Gastroesophageal sphincter (tissue), 4 donors: ENCODE measurements at places on chromosomes 1 and 21. TPM values are rescaled to one million over a fixed set of nuclear protein-coding genes. Genes with fewer than 3 reads are reported as not detected.

DNA sequence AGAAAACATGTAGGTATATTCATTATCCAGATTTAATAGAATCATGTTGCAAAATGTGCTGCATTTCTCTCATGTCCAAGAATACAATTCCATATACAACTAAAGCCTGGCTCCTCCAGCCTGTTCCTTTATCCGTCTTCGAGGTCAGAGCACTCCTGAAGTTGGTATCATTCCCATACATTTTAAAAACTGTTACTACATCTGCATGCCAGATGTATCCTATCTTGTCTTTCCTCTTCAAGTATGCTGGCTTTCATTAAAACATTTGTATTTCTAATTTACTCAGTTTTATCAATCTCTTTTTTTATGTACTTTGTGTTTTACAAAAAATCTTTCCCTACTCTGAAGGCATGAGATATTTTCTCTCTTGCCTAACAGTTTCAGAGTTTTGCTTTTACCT is 536.6 kb upstream of the USP24 start:
- no peak for ATAC-seq

- no peak for ATAC-seq
These were observed 35.4 kb downstream of the FAAP20 start for GRCh38 chr1:2159124-2159523.

DNA sequence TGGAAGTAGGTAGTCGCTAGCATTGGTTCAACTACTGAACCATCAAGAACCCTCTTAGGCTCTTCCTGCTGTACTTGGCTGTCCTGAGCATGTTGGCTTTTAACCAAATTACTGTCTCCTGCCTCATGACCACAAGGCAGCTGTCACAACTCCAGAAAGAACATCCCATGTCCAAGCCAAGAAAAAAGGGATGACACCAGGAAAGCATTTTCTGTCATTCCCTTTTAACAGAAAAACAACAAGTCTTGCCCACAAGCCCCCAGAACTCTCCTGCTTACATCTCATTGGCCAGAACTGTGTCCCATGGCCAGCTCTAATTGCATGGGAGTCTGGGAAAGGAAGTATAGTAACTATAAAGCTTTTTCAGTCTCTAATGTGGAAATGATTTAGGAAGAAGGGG is 2.4 kb upstream of the RNU5D-1 start:
- no peak for ATAC-seq

DNA sequence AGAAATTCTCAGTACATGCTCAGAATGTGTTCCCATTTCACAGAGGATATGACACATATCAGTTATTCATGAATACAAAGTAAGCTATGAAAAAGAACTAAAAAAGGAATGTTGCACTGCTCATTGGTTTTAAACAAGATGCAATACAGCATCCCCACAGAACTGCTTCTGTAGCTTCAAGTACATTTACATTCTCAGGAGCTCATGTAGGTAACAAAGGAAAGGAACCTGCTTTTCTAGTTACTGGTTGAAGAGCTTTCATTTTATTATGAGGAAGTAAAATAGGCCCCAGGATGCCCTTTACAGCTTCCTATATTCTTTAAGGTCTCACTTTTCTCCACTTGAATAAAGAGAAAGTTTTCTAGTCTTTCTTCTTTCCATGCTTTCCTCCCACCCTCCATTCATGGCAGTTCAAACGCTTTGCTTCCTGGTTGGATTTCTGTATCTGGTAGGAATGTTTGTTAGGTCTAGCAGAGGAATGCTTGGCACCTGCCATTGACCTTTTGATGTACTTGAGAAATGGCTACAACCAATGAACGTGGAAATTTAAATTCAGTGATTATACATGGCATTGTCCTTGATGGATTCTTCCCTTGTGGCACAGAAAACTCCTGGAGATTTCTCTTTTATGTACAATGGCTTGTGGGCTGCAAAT is 27.1 kb upstream of the KCNK2 start:
- ATAC-seq, result no peak

DNA sequence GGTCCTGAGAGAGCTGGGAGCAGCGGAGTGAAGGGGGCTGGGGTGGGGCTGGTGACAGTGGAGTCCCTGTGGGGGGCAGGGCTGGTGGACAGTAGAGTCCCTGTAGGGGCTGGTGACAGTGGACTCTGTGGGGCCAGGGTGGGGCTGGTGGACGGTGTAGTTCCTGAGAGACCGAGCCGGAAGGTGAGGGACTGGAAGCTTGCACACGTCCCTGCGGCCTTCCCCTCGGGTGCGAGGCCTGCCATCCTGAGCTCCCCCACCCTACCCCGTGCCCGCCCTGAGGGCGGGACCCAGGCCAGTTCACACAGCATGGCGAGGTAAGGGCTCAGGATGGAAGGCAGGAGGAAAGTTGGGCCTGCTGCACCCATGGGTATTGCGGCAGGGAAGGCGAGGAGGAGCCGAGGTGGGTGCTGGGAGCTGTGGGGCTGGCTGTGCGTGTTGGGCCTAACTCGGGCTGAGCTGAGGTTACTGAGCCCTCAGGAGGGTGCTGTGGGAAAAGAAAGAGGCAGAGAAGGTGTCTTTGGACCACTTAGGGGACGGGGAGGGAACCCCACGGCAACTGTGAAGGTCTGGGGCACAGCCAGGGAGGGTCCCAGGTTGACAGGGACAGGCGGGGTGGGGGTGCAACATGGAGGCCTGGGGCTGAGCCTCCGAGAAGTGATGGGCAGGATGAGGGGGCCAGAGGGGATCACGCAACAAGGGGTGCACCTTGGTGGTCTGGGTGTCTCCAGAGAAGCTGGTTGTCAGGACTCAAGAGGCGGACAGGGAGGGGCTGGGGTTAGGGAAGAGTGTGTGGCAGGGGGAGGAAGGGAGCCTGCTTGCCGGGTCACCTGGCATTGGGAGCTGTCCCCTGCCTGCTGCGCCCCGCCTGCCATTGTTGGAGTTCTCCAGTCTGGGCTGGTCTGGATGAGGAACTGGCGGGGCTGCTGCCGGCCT is 60.8 kb downstream of the PRKCZ start:
- ATAC-seq, result no peak

- ATAC-seq, result no peak
These were observed 974 bp upstream of the FNBP1L start for GRCh38 chr1:93446837-93447451.

DNA sequence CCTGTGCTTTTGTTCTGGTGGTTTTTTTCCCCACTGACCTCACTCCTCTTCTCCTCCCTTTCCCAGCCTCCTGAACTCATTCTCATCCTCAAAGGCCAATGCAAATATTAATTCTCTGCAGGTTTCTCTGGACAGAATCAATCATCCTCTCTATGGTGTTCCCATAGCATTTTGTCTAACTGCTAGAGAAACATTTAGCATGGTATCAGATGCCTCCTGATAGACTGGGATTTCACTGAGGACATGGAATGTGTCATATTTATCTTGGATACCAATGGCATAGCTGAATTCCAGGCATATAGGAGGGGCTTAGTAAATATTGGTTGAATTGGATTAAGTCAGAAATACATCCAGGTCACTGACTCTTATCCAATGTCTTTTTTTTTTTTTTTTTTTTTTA is 46.1 kb upstream of the SRP9 start:
- ATAC-seq, result no peak

DNA sequence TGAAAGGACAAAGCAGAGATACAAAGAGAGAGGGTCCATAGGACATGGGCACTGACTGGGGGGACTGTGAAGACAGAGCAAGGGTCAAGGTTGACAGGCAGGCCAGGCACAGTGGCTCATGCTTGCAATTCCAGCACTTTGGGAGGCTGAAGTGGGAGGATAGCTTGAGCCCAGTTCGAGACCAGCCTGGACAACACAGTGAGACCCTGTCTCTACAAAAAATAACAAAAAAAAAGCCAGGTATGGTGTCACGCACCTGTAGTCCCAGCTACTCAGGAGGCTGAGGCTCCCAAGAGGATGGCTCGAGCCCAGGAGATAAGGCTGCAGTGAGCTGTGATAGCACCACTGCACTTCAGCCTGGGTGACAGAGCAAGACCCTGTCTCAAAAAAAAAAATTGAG is 4.4 kb downstream of the CASP9 start:
- ATAC-seq, result no peak

DNA sequence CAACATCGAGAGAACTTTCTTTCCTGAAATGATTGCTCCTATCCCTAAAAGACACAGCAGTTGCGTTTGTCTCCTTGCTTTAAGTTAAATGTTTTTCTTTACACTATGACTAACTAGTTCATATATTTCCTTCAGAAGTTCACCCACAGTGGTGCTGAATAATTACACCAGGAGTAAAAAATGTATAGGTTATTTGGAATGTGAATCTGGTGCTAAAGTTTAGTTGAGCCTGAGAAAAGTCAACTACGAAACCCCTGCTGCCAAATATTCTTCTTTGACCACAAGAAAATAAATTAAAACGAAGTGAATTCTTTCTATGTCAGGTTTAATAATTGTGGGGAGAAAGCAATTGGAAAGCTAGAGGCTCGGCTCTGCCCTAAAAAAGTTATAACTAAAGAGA is 52.8 kb downstream of the C4BPA start:
- ATAC-seq, result no peak

GRCh38 chr1:24051206-24051945 is 60.6 kb downstream of the MYOM3 start:
- ATAC-seq, result no peak

GRCh38 chr1:29417147-29417858 is 181.0 kb downstream of the PTPRU start:
- peak; percentile 78 for ATAC-seq

GRCh38 chr1:20666804-20667203 is 5.6 kb upstream of the DDOST start:
- no peak for ATAC-seq

DNA sequence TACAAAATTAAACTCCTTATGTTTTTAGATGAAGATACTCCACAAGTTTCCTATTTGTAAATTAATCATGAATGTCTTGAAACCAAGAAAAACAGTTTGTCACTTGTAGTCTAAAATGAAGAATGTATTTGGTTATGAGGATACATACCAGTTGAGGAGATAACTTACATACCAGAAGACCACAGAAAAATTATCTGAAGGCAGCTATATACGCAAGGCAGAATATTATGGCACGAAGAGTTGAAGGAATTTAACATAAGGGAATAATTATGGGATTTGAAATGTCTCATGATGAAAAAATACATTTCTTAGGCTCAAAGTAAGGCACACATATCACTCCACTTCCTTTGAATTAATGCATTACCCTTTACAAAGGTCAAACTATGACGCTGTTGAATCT is 73.3 kb downstream of the IFI44 start:
- ATAC-seq, result no peak

- ATAC-seq, result no peak
These were observed 62.5 kb downstream of the MORN1 start for GRCh38 chr1:2328676-2329455.

DNA sequence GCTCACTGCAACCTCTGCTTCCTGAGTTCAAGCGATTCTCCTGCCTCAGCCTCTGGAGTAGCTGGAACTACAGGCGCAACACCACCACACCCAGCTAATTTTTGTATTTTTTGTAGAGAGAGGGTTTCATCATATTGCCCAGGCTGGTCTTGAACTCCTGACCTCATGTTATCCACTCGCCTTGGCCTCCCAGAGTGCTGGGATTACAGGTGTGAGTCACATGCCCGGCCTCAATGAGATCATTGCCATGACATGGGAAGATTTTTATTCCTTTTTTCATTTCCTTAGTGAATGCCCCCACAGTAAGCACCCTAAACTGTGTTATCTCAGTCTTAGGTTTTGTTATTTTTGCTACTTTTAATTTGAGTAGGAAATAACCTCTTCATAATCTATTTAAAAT is 977.9 kb downstream of the BRINP3 start:
- ATAC-seq, result no peak

GRCh38 chr21:44802396-44803153 is 955 bp upstream of the UBE2G2 start:
- no peak for ATAC-seq

DNA sequence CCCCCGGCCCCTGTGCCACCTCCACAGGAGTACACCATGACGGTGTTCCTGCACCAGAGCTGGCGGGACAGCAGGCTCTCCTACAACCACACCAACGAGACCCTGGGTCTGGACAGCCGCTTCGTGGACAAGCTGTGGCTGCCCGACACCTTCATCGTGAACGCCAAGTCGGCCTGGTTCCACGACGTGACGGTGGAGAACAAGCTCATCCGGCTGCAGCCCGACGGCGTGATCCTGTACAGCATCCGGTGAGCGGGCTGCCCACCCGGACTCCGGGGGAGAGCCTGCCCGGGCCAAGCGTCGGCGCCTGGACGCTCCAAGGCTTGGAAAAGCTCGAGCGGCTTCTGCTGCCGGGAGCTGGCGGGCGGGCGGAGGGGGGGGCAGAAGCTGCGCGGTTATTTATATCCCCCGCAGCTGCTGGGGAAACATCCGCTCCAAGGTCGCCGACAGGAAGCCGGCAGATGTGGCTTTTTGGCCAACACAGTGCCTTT is 6.4 kb downstream of the GABRD start:
- ATAC-seq, result peak; percentile 34

DNA sequence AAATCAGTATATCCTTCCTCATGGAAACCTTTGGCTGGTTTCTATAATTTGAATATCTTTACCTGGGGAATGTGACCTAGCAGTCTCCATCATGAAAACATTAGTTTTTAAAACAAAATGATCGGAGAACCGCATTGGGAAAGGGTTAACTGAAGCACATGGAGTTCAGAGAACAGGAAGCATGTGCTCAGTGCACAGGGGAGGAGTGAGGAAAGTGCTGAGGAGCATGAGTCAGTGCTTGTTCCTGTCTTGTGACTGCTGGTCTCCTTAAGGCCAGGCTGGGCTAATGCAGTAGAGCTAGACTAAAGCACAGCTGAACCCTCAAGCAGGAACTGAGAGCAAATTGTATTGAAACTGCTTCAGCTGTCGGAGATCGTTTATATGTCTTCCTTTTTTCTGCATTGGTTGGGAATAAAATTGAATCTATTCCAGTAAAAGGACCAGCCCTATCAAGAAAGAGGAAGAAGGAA is 5.8 kb downstream of the IFI16 start:
- peak; percentile 94 for ATAC-seq

GRCh38 chr1:177926201-177926600 is 43.7 kb downstream of the SEC16B start:
- no peak for ATAC-seq

DNA sequence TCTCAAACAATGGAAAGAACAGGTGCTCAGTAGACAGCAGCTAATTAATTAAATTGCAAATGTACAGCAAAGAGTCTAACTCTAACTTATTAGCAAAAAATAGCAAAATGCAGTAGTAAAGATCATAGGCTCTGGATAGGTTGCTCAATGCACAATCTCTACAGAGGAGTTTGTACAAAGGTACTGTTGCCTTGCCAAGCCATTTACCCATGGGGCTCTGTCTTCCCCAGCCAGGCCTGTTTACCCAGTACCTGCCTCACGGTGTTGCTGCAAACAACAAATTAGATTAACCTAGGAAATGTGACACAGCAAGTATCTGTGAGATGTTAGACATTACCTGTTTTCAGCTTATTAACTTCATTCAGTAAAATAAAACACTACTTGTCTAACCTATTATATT is 222.0 kb downstream of the DENND1B start:
- ATAC-seq, result no peak

TEDDM1 gene
- total RNA-seq, result not detected

SUSD4 gene
- 5.3 TPM for total RNA-seq

MCOLN3 gene
- 3.2 TPM for total RNA-seq

TOMM20 gene
- total RNA-seq, result 111 TPM

ALX3 gene
- not detected for total RNA-seq

KISS1 gene
- not detected for total RNA-seq

PGBD5 gene
- 0.15 TPM for total RNA-seq

RGS18 gene
- 0.47 TPM for total RNA-seq

KRTAP22-2 gene
- not detected for total RNA-seq

TTC34 gene
- 0.27 TPM for total RNA-seq

C1orf115 gene
- 28.0 TPM for total RNA-seq

NGF gene
- total RNA-seq, result 0.74 TPM

PLXNA2 gene
- 12.5 TPM for total RNA-seq
